Cerebellar cortex (tissue), 1 donor: ENCODE measurements at places on chromosomes 6 and 20.

DNA sequence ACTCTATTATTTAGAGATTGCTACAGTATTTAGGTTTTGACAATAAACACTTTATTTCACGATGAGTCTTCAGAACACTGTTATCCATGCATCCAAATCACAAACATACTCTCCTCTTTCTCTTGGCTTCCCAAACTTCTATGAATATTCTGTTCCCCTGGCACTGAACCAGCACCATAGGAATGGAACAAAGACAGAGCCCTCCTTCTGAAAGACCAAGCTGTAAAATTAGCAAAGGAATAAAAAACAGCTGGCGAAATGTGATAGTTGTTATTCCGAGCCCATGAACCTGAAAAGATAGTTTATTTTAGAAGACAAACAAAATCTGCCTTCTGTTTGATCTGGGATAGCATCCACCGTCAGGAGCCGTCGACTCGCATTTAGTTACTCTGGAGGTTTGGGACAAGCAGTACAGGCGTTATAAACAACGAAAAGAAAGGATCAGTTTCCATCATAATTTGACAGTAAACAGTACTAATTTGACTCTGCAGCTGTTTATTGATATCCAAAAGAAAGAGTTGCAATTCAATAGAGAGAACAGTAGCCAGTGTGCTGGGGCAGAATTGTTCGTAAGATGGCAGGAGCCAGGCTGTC, 161.4 kb downstream of the CLIC5 start:
- DNase-seq: no peak

DNA sequence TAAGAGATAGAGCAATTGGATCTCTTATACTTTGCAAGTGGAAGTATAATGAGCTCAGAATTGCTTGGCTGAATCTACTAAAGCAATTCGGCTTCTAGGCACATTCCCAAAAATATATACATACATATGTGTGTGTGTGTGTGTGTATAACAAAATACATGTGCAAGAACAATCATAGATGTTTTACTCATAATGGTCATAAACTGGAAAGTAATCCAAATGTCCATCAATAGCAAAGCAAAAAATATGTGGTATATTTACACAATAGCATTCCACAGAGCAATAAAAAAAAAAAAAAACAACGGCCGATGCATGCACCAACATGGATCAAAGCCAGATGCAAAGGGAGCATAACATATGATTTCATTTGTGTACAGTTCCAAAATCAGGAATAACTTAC, 707.9 kb downstream of the RFPL4B start:
- no peak for DNase-seq

- DNase-seq: no peak
Measured at GRCh38 chr6:108355120-108355519, 60.3 kb downstream of the AFG1L start.

DNA sequence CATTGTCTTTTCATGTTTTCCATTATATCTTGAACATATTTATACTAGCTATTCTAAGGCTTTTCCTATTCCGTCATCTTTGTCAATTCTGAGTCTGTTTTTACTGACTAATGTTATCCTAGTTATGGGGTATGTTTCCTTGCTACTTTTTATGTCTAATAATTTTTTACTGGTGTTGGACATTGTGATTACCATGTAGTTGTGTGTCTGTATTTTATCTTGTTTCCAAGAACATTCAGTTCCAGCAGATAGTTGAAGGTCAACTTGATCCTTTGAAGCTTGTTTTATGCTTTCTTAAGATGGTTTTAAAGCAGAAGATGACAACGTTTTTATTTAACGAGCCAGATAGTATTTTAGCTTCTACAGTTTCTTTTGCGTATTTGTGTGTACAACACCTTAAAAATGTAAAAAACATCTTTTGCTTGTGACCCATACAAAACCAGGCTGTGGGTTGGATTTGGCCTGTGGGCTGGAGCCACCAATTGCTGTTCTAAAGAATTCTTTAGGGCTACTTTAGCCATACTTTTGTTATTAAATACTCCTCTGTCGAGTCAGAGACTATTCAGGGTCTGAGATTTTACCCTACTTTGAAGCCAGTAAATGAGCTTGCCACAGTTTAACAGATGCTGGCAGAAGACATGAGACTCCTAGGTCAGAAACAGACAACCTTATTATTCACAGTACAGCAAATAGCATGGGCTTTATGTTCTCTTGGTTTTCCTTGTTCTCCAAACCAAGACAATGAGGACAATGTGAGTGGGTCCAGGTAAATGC, 38.7 kb upstream of the REV3L start:
- DNase-seq: no peak

GRCh38 chr6:3746119-3746691, 5.3 kb downstream of the PXDC1 start:
- no peak for DNase-seq

- DNase-seq: no peak
Measured at GRCh38 chr6:87807475-87807874, 105.4 kb upstream of the AKIRIN2 start.

- DNase-seq: no peak
Measured at GRCh38 chr6:37757381-37757780, 59.7 kb upstream of the MDGA1 start.

- DNase-seq: no peak
Measured at GRCh38 chr6:78910010-78910409, 42.7 kb downstream of the IRAK1BP1 start.

DNA sequence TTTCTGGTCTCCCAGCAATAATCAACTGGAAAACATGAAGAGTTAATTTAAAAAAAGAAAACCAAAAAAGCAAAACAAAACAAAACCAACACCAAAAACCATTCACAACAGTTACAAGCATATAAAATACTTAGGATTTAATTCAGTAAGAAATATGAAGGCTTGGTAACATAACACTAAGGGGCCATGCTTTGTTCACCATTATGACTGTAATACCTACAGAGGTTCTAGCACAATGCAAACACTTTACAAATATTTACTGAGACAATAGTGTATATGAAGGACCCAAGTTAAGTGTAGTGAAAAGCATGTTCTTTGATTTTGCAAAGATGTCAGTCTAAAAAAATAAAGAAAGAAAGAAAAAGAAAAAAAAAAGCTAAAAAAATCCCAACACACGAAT, 109.8 kb upstream of the EMILIN3 start:
- no peak for DNase-seq

DNA sequence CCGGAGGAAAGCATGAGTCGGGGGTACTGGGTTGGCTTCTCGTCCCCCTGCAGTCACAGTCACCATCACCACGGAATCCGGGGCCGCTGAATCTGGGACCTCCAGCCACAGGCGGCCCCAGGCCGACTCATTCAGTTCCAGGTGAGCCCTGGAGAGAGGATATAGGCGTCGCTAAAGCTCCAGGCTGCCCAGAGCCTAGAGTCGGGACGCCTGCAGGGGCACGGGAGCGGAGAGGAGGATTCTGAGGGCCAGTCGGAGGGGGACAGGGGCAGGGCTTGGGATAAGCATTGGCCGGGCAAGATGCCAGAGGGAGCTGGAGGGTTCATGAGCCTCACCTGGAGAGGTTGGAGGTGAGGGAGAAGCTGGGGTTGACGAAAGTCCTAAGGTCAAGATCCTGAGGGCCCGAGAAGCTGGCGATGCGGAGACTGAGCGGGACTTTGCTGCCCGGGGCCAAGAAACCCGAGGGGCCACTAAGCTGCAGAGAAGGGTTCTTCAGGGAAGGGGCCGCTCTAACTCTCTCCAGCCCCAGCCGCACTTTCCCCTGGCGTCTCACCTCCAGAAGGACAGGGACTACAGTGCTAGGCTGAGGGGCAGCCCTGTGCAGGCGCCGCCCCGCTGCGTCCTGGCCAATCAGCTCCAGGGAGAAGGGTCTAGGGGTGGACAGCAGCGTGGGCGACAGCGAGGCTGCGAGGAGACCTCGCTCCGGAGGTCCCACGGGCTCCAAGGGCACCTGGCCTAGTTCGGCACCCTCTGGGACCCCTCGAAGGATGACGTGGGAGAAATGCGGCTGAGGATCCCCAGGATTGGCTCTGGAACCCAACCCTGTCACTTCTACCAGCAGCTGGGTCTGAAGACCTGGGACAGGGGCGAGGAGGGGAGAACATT, 3.7 kb downstream of the SAPCD1 start:
- no peak for DNase-seq

DNA sequence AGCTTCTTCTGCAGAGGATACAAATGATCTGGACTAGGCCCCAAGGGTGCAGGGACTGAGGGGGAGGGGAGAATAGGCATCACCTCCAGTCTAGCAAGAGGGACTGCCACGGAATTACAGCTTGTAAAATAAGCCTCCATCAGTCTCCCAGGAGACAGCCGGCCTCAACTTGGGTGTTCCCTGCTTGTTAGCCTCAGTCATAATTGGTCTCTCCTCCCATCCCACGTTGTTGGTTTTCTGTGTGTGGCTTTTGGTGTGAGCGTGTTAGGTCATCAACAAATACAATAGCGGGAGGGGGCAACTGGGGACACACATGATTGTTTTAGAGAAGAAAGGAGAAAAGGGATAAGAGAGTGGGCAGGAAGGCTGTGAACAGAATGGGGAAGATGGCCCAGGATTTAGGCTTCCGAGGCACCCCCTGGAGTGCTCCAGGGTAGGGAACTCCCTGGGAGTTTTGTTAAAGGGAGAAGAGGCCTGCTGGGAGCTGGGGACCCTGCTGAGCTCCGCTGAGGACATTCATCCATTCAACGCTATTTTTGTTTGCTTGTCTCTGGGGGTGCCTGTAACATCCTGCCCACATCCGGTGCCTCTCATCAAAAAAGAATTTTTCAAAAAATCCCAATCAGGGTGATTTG, 9.2 kb downstream of the FOXA2 start:
- no peak for DNase-seq

DNA sequence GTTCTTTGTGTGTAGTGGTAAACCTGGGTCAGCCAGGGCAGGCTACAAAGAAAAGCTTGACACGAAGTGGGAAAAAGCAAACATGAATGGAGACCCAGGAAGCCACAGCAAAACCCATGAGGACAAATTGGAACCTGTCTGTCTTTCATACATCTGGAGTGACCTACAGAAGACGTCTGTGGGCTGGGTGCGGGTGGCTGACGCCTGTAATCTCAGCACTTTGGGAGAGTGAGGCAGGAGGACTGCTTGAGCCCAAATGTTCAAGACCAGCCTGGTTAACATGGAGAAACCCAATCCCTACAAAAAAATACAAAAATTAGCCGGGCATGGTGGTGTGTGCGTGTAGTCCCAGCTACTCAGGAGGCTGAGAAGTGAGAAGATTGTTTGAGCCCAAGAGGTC, 114.8 kb downstream of the PRND start:
- no peak for DNase-seq

GRCh38 chr6:81820980-81821379, 68.5 kb upstream of the TENT5A start:
- no peak for DNase-seq

GRCh38 chr6:157613011-157613522, 210.0 kb upstream of the SNX9 start:
- no peak for DNase-seq

GRCh38 chr20:13455713-13456112, 183.0 kb downstream of the TASP1 start:
- no peak for DNase-seq

DNA sequence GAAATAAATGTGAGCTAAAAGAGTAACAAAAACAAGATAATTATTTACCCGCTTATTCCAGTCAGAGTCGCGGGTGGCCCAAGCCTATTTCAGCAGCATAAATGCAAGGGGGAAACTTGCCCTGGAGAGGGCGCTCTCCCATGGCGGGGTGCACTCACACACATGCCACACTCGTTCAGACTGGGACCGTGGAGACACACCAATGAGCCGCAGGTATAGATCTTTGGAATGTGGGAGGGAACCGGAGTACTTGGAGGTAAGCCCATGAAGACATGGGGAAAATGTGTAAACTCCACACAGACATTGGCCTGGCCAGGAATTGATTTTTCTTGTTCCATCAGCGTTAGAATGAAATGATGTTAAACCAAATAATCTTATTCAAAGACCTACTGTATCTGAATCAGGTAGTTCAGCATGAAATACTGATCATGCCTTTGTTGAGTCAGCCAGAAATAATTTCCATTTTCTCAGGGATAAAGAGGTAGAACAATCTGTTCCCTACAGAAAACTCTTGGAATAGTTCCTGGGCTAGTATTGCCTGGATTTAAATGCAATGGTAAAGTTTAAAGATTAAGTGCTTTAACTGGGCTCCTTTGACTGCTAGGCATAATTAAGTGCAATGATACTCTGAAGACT, 191.5 kb downstream of the MCHR2 start:
- no peak for DNase-seq

GRCh38 chr6:74879234-74879633, 326.6 kb downstream of the COL12A1 start:
- DNase-seq: no peak

GRCh38 chr6:106106276-106107042, 20.3 kb downstream of the PRDM1 start:
- no peak for DNase-seq

GRCh38 chr6:170207586-170208181, 83.2 kb downstream of the DLL1 start:
- no peak for DNase-seq

DNA sequence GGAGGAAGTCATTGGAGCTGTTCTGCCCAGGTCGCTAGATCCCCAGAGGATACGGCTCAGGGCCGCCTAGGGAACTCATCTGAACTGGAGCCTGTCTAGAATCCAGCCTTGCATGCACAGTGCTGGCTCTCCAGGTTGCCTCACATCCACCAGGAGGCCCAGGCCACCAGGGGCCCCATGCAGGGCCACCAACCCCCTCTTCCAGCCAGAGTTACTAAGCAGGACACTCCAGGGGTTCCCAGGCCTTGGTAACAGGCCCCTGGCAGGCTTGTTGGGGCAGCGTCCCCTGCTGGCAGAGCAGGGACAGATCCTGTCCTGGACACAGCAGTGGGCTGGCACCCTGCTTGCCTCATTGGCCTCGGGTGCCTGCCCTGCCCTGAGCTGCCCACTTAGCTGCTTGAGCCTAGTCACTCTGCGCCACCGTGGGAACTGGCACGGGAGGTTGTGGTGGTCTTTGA, 35.3 kb downstream of the EFCAB8 start:
- peak; percentile 23 for DNase-seq

- DNase-seq: no peak
Measured at GRCh38 chr20:59074456-59074855, 31.9 kb upstream of the PRELID3B start.

- no peak for DNase-seq
Measured at GRCh38 chr6:31681135-31681671, 336 bp upstream of the LY6G5C start.

- DNase-seq: no peak
Measured at GRCh38 chr20:47969426-47969825, 184.1 kb upstream of the SULF2 start.
